ENCODE measurements at places on chromosomes 1 and 21. TPM values are rescaled to one million over a fixed set of nuclear protein-coding genes. Genes with fewer than 3 reads are reported as not detected.

Gene GBP2
- 0.98 TPM for total RNA-seq

Gene C1orf115
- 16.8 TPM for total RNA-seq

Gene G0S2
- not detected for total RNA-seq

Gene ZNF593OS
- total RNA-seq: not detected

Gene PPIAL4G
- total RNA-seq: not detected

Gene PTAFR
- total RNA-seq: 1.3 TPM

Gene ITLN1
- not detected for total RNA-seq

GRCh38 chr1:161037661-161038522 lies 872 bp downstream of the TSTD1 start:
- H3K27ac ChIP-seq: peak overlapping the region; percentile 88
- H3K27me3 ChIP-seq: no peaks in the 10 kb centered on the region
- peak overlapping the region; percentile 76 for H3K4me3 ChIP-seq
- peaks cover 29% of the 10 kb centered on the region for H3K36me3 ChIP-seq
- H3K4me1 ChIP-seq: peaks cover 39% of the 10 kb centered on the region

- no peak overlapping the region for H3K4me3 ChIP-seq
- peaks cover 36% of the 10 kb centered on the region for H3K27me3 ChIP-seq
- H3K36me3 ChIP-seq: no peaks in the 10 kb centered on the region
- H3K27ac ChIP-seq: no peak overlapping the region
Measured at GRCh38 chr1:33670567-33670966, 193.3 kb upstream of the HMGB4 start.

DNA sequence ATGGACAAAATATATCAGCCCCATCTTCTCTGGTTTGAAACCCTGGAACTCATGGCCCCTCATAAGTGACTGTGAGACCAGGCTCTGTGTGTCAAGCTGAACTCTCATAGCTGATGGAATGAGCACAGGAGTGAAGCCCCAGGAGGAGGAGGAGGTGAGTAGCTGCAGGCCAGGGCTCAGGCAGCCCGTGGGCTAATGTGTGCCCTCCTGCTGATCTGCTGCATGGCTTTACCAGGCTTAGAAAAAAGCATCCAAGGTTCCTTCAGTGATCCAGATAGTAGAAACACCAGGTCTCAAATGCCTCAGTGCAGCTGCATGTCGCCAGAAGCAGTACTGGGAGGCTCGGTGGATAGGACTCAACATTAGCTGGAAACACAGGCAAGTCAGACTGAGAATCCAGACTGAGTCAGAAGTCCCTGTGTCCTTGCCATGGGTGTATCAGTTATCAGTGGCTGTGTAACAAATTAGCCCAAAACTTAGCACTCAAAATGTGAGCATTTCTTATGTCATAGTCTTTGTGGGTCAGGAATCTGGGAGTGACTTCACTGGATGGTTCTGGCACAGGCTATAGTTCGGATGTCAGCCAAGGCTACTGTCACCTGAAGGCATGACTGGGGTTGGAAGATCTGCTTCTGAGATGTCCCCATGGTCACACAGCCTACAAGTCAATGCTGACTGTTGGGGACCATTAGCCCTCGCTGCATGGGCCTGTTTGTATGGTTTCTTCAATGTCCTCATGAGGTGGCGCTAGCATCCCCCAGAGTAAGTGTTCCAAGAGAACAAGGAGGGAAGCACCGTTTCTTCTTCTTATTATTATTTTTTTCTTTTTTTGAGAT lies 255.4 kb upstream of the IRF2BP2 start:
- no peaks in the 10 kb centered on the region for H3K36me3 ChIP-seq
- H3K4me1 ChIP-seq: peaks cover 5% of the 10 kb centered on the region
- no peak for DNase-seq

- no peaks in the 10 kb centered on the region for H3K27me3 ChIP-seq
- H3K4me1 ChIP-seq: peaks cover 23% of the 10 kb centered on the region
- no peak for DNase-seq
- H3K27ac ChIP-seq: no peak overlapping the region
- H3K4me3 ChIP-seq: no peak overlapping the region
- H3K36me3 ChIP-seq: peaks cover 3% of the 10 kb centered on the region
Measured at GRCh38 chr1:8342325-8342724, 24.4 kb downstream of the SLC45A1 start.

- no peaks in the 10 kb centered on the region for H3K4me1 ChIP-seq
- H3K27me3 ChIP-seq: peaks cover 20% of the 10 kb centered on the region
- no peak for DNase-seq
- H3K27ac ChIP-seq: no peak overlapping the region
Measured at GRCh38 chr1:14520514-14521163, 77.8 kb upstream of the KAZN start.

GRCh38 chr1:244802041-244802440 lies 33.4 kb upstream of the COX20 start:
- no peaks in the 10 kb centered on the region for H3K36me3 ChIP-seq
- DNase-seq: no peak
- H3K27me3 ChIP-seq: no peaks in the 10 kb centered on the region
- no peak overlapping the region for H3K4me3 ChIP-seq

DNA sequence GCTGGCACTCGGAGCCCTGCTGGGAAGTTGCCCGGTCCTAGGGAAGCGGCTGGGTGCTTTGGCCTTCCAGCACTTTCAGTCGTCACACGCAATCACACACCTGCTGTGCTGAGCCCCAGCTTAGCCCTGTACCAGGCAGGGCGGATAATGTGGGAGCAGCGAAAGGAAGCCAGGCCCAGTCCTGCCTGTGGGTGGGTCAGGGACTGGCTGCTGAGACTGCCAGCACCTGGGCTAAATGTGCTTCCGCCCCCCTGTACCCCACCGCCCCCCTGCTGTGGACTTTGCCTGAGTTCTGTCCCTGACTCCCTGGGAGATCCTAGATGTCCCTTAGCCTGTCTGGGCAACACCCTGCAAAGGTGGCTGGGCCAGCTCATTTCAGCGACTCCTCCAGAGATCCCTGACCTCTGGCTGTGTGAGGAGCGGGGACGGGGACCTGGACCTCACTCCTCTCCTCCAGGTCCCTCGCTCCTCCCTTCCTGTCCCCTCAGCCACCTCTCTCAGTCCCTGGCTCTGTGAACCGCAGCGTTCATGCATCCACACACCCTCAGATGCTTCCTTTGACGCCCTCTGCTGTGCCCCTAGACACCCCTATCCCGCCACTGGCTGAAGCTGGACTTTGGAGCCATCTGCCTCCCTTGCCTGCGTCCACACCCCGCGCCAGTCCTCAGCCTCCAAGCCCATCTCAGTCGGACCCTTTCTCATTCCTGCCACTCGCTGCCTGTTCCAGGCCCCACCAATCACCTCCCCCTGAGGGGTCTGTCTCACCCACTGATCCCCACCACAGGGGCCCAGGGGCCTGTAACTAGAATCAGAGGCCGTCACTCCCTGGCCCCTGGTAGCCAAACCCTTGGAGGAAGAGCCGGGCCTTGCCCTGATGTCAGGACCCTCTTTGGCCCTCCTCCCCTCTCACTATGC lies 1.4 kb downstream of the MMEL1 start:
- no peaks in the 10 kb centered on the region for H3K27me3 ChIP-seq
- no peak overlapping the region for H3K4me3 ChIP-seq
- peaks cover 6% of the 10 kb centered on the region for H3K4me1 ChIP-seq
- DNase-seq: no peak
- H3K27ac ChIP-seq: no peak overlapping the region

- H3K27ac ChIP-seq: no peak overlapping the region
- no peak overlapping the region for H3K4me3 ChIP-seq
- H3K27me3 ChIP-seq: no peaks in the 10 kb centered on the region
Measured at GRCh38 chr1:147545133-147545532, 3.8 kb downstream of the BCL9 start.

GRCh38 chr1:180975551-180975950 lies 47.1 kb downstream of the STX6 start:
- H3K27ac ChIP-seq: no peak overlapping the region
- H3K36me3 ChIP-seq: peaks cover 17% of the 10 kb centered on the region
- no peaks in the 10 kb centered on the region for H3K4me1 ChIP-seq
- H3K27me3 ChIP-seq: no peaks in the 10 kb centered on the region

DNA sequence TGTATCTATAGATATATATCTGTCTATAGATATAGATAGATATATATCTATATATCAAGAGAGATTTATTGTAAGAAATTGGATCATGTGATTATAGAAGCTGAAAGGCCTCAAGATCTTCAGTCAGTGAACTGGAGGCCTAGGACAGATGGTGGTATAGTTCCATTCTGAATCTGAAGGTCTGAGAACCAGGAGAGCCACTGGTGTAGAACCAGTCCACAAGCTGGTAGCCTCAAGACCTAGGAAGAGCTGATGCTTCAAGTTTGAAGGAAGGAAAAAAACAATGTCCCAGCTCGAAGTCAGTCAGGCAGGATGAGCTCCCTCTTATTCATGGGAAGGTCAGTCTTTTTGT lies 213.2 kb upstream of the JUN start:
- H3K27ac ChIP-seq: no peak overlapping the region
- DNase-seq: no peak
- H3K27me3 ChIP-seq: no peaks in the 10 kb centered on the region
- H3K36me3 ChIP-seq: no peaks in the 10 kb centered on the region
- H3K4me3 ChIP-seq: no peak overlapping the region
